Astrocyte of the spinal cord (primary cell): ENCODE measurements at places on chromosomes 11 and 22.
A peak's percentile ranks its signal among the peaks of the same experiment; 100 is the strongest.

- no peak for DNase-seq
Measured at GRCh38 chr22:49372111-49372529, 455.6 kb downstream of the BRD1 start.

GRCh38 chr11:3101921-3102640 is 44.9 kb upstream of the CARS1 start:
- no peak for DNase-seq

- peak; percentile 36 for DNase-seq
Measured at GRCh38 chr11:73520353-73521061, 77.4 kb downstream of the FAM168A start.

- no peak for DNase-seq
Measured at GRCh38 chr11:40885250-40885954, 574.0 kb downstream of the LRRC4C start.

GRCh38 chr11:70556884-70557741 is 158.8 kb downstream of the CTTN start:
- DNase-seq, result peak; percentile 28

DNA sequence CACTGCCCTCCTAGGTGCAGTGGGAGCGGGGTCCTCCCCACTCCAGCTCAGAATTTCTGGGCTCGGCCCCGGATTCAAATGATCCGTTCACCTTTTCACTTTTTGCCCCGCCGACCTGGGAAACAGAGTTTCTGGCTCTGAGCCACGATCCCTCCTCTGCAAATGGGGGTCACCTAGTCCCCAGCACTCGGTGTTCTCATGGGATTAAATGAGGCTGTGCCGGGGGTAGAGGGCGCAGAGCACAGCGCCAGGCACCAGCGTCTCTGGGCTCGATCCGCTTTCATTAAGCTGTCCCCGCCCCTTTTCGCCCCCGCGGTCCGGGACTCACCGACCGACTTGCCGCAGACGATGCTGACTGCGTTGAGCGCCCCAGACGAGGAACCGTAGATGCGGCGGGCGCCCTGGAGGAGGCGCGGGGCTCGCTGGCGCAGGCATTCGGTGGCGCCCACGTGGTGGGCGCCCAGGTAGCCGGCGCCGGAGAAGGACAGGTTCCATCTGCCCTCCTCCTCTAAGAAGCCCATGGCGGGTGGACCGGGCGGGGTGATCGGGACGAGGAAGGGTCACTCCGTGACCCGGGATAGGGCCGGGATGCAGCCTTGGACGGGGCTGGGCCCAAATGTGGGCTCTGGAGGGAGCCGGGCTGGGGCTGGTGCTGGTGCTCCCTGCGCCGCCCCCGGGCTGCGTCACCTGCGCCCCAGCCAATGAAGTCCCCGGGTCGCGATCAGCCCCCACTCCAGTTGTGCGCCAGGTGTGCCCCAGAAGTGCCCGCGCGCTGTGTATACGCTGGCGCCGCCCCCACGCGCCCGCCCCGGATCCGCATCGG is at the start of gene PNPLA5:
TSS of gene PNPLA5 (minus strand) at position 654 of the 823 bp plus-strand sequence. CDS start at position 521, 133 bp downstream.
- no peak for DNase-seq

DNA sequence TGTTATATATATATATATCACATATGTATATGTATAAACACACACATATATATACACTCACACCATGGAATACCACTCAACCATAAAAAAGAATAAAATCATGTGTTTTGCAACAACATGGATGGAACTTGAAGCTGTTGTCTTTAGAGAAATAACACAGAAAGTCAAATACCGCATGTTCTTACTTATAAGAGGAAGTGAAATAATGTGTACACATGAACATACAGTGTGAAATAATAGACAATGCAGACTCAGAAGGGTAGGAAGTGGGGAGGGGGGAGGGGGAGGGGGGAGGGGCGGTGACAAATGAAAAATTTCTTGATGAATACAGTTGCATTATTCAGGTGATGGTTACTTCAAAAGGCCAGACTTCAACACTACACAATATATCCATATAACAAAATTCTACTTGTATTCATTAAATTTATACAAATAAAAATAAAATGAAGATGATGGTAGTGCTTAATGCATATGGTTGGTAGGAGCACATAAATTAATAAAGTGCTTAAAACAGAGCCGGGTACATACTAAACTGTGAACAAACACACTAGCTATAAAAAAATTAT is 5.8 kb upstream of the OR5B2 start:
- DNase-seq, result no peak

DNA sequence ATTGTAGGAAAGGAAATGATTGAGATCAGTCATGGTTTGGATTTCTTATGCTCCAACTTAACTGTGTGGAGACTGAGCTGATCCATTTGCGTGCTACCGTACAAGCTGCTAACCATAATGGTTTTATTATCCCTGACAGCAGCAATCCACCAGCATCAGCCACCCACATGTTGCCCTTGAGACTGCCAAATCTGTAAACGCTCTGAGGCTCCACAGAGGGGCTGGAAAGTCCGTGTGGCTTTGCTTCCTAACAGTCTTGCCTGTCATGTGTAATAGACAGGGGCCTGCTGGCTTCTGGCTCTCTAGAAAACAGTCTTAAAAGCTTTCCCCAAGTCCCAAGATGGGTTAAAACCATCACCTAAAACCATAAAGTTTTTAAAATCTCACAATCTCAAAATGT is 30.1 kb downstream of the ATG16L2 start:
- peak; percentile 32 for DNase-seq

- DNase-seq, result peak; percentile 58
Measured at GRCh38 chr11:77619576-77620198, 17.9 kb downstream of the CLNS1A start.

- no peak for DNase-seq
Measured at GRCh38 chr11:2553886-2554285, 109.1 kb downstream of the KCNQ1 start.

GRCh38 chr22:22406445-22407027 is 102.0 kb downstream of the ZNF280B start:
- DNase-seq, result no peak

GRCh38 chr11:12824281-12825041 is 150.2 kb downstream of the TEAD1 start:
- DNase-seq, result no peak

- DNase-seq, result no peak
Measured at GRCh38 chr22:37190262-37190780, 2.3 kb upstream of the C1QTNF6 start.

- no peak for DNase-seq
Measured at GRCh38 chr22:24723111-24723510, 51.4 kb downstream of the PIWIL3 start.

DNA sequence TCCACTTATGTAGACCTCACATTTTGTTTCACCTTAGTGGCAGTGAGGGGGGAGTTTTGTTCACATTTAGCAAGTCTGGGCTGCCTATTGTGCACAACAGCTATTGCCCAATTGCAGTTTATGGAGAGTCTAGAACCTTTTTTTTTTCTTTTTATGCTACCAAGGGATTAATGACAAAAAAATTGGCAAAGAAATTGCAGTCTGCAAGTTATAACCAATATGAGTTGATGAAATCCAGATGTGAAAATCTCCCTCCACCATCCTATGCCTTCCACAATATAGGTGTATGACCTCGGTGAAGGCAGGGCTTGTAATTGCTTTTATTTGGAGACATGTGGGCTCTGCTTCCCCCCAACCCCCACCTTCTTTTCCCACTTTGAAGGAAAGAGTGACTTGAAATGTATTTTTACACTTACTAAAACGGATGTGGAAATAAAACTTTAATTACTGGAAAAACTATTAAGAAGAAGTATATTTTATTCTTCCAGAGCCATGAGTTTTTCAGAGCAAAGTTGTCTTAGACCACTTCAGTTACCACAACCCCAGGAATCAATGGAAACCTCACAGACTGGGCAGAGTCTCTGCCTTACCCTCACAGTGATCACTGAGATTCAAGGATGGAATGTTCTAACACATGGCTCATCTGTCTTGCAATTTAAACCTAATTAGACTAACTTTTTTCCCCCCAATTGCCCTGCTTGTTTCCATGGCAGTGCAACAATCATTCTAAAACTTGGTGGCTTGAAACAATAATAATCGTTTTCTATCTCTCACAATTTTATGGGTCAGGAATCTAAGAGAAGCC is 120.8 kb upstream of the SLC5A12 start:
- DNase-seq, result peak; percentile 48

DNA sequence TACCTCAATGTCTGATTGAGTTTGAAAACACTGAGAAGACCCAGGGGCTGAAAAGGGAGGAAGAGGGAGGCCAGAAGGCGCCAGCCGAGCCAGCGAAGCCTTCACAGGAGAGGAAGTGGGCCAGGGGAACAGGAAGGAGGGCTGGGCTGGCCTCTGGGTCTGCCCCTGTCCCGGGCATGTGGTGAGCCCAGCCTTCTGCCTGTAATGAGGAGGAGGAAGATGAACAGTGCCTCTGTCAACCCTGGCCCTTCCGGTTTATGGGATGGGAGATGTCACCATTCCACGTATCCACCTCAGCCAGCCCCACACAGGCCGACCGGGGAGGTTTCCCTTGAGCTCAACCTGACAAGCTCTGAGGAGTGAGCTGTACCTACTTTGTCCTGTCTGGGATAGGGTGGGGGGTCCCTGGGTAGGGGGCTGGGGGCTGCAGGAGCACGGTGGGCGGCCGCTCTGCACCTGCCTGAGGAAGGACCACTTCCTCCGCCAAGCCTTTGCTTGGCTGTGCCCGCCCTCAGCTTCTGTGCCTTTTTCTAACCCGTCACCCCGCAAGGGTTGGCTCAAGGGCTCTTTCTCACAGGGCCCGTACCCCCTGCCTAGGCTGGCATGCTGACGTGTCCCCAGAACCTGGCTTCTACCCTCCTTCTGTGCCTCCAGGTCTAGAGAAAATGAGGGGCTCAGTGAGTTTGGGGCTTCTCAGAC is 2.0 kb downstream of the PARVG start:
- no peak for DNase-seq

GRCh38 chr11:34250732-34251588 is 106.8 kb downstream of the ABTB2 start:
- DNase-seq, result no peak

DNA sequence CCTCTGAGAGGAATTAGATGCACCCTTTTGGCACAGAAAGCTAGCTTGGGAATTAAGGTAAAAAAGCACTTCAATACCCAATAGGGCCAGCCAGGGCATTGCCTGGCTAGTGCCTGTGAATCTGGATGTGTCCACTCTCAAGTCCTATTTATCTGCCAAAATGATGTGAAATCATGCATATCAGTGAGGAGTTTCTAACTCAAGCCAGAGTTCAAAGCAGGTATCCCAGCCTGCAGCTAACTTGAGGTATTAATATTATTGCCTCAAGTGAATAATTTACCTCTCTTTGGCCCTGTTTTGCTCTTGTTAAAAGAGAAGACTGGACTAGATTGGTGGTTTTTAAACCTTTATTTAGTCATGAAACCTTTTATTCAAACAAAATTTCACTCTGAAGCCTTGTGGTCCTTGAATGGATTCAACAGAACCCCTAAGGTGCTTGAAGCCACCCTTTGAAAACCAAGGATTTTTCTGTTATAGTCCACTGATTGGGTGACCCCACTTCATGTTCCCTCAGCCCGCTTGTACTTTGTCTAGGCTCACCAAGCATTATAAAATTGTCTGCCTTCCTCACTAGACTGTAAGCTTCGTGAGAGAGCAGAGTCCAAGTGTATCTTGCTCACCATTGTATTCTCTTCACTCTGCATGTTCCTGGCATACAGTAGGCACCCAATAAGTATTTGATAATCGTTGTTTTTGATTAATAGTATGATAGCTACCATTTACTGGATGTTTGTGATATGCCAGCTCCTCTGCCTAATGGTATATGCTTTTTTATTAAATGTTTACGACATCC is 4.5 kb downstream of the RNF121 start:
- no peak for DNase-seq

- DNase-seq, result no peak
Measured at GRCh38 chr11:129291546-129291945, 84.1 kb upstream of the BARX2 start.

DNA sequence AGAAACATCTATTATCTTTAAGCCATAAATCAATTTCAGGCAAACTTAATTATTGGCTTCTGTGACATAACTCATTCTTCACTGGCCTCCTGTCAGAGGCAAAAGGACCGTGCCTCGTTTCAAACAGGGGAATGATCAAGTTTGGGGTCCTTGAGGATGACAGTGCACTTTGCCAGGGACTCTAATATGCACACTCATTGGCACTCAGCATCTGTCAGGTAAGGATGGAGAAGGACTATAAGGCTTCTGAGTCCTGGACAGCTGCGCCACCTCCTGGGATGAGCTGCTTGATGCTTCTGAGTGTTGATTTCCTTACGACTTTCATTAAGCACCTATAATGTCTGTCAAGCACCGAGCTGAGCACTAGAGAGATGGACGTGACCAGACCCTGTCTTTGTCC is 20.2 kb downstream of the BPIFC start:
- DNase-seq, result no peak

DNA sequence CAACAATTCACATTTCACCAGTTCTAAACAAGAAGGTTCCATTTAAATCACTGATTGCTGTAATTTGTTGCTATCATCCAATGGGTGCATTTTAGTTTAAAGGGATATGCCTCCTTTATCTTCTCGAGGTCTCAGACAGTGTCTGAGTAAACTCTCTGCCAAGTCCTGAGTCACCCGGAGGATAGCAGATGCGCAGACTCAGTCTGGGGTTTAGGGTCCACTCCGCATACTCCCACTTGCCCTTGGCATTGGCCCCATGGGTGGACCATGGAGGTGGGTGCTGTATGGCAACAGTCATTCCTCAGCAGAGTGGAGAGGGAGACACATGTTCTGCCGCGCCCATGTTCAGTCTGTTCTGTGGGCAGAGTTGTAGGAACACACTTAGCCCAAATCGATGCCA is 65.4 kb upstream of the CRTAM start:
- peak; percentile 40 for DNase-seq

- no peak for DNase-seq
Measured at GRCh38 chr11:86274503-86274902, 27.5 kb upstream of the HIKESHI start.

GRCh38 chr11:62061356-62062222 is 62.2 kb upstream of the INCENP start:
- DNase-seq, result no peak

GRCh38 chr11:10236840-10237239 is 57.2 kb downstream of the SBF2 start:
- DNase-seq, result no peak

DNA sequence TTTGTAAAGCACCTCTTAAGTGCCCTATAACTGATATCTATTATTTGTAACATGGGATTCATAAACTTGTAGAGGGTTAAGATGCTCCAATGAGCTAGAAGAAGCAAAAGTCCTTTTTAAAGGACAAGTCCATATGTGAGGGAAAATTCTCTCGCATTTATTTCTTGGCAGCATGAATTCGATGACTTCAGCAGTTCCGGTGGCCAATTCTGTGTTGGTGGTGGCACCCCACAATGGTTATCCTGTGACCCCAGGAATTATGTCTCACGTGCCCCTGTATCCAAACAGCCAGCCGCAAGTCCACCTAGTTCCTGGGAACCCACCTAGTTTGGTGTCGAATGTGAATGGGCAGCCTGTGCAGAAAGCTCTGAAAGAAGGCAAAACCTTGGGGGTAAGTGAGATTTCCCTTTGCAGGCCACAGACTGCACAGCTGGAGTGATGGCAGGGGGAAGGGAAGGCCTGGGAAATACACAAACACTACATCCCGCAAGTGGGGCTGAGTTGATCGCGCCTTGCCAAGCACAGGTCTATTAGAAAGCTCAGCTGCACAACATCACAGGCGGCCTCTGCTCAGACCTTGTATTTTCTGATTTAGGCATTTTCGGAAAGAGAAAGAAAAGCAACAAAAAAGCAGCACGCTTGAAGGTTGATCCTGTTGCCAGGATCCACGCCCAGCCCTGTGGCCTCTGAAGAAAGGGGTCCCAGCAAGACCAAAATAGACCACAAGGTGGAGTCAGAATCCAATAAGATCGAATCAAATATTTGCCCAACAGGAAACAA is 1.5 kb downstream of the MS4A8 start:
- DNase-seq, result no peak

- DNase-seq, result no peak
Measured at GRCh38 chr11:72740060-72740424, 12.2 kb downstream of the ARAP1 start.

GRCh38 chr11:110410651-110411050 is 19.1 kb upstream of the FDX1 start:
- DNase-seq, result no peak
